ENCODE measurements at places on chromosomes 3 and 15.

- no peak for DNase-seq
Measured at GRCh38 chr15:79897380-79897678, 515 bp upstream of the MTHFS start.

- DNase-seq = no peak
Measured at GRCh38 chr15:31905054-31905453, 125.3 kb upstream of the CHRNA7 start.

GRCh38 chr3:48428088-48428571, 1.8 kb downstream of the PLXNB1 start:
- no peak for DNase-seq

DNA sequence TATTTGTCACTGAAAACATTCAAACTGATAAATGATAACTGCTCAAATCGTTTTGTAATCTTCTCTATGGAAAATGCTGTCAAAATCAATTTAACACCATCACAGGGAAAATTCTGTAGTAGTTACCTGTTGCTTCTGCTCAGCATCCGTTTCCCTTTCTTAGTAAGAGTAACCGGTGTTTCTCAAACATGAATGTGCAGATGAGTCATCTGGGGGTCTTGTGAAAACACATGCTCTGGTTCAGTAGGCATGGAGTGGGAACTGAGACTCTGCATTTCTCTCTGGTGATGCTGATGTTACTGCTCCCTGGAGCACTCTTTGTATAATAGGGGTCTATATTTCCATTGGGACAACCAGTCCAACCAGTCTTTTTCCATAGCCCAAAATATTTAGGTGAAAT, 145.1 kb downstream of the SEMA6D start:
- no peak for DNase-seq

- DNase-seq = no peak
Measured at GRCh38 chr3:153972862-153973261, 148.3 kb upstream of the ARHGEF26 start.

DNA sequence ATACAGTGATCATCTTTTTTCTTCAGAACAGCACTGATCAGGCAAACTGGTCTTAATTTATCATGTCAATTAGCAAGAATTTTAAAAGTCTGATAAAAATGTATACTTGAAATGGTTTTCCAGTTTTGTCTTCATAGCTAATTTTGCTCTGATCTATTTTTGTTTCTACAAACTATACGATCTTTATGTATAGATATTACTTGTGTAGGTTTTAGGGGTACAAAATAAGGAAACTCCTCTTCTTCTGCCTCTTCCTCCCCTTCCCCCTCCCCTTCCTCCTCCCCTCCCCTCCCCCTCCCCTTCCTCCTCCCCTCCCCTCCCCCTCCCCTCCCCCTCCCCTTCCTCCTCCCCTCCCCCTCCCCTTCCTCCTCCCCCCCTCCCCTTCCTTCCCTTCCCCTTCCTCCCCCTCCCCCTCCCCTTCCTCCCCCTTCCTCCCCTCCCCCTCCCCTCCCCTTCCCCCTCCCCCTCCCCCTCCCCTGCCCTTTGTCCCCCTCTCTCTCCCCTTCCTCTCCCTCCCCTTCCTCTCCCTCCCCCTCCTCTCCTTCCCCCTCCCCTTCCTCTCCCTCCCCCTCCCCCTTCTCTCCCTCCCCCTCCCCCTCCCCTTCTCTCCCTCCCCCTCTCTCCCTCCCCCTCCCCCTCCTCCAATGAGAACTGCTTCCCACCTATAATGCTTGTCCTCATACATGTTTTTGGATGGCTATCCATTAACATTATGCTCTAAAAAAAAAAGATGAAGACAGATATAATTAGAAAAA, 110.0 kb downstream of the PIK3R4 start:
- no peak for DNase-seq

DNA sequence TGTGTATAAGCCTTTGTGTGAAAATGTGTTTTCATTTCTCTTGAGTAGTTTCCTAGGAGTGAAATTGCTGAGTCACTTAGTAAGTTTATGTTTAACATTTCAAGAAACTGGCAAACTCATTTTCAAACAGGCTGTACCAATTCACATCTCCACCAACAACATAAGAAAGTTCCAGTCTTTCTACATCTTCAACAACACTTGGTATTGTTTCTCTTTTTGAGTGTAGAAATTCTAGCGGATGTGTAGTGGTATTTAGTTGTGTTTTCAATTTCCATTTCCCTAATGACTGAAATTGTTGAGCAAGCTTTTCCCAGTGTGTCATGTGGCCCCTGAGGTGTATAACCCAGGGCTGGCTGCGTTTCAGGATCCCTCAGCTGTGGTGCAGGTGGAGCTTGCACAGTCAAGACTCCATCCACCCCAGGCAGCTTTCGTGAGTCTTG, 258.5 kb downstream of the PDCD6IP start:
- DNase-seq = no peak

DNA sequence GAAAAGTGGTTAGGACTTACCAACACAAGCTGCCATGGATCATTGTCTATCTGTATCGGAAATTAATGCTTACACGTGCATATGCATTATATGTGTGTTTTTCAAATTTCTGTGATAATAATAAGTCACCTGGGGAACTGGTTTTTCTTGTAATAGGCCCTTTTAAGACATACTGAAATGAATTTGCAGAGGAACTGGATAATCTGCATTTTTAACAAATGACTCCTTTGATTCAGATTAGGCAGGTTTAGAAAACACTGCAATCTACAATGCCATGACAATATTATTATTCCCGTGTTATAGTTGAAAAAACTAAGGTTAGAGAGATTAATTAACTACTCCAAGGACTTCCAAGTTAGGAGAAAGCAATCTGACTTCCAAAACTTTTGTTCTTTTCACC, 23.4 kb downstream of the STRIT1 start:
- DNase-seq = no peak

- DNase-seq = peak; percentile 71
Measured at GRCh38 chr3:150703299-150703755, 393 bp downstream of the ERICH6 start.

GRCh38 chr3:66808891-66809594, 189.1 kb upstream of the KBTBD8 start:
- DNase-seq = no peak

DNA sequence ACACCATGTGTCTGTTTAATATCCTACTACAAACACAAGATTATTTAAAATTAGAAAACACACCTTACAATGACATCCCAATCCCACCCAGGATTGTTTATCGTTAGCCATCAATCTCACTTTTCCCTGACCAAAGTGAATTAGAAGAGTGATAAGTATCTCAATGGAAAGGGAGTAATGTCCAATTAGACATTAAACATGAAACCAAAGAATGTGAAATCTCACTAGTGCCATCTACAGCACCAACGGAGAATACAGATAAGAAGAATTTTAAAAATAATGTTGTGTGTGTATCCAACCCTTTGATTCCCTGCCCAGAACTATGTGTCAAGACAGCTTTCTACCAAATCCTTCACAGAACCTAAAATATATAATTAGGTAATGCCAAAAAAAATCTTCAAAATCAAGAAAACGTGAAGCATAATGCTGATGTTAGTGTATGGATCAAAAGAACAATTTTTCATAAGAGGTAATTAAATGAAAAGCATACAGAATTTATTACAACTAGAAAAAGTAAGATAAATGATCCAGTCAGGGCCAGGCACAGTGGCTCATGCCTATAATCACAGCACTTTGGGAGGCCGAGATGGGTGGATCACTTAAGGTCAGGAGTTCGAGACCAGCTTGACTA, 64.2 kb downstream of the SCAPER start:
- peak; percentile 20 for DNase-seq

- DNase-seq = no peak
Measured at GRCh38 chr15:46304321-46304720, 669.5 kb downstream of the SQOR start.

DNA sequence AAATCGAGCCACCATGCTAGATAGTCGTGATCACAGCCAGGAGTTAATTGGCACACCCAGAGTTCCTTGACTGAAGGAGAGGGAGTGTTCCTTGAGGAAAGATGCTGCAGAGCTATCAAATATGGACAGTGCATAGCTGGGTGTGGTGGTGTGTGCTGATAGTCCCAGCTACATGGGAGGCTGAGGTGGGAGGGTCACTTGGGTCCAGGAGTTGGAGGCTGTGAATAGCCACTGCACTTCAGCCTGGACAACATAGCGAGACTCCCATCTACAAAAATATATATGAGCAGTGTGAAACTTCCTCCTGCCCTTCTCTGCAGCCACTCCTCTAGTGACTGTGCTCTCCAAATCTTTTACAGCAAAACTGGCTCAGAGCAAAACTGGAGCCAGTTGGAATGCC, 10.0 kb upstream of the USP13 start:
- DNase-seq = no peak

DNA sequence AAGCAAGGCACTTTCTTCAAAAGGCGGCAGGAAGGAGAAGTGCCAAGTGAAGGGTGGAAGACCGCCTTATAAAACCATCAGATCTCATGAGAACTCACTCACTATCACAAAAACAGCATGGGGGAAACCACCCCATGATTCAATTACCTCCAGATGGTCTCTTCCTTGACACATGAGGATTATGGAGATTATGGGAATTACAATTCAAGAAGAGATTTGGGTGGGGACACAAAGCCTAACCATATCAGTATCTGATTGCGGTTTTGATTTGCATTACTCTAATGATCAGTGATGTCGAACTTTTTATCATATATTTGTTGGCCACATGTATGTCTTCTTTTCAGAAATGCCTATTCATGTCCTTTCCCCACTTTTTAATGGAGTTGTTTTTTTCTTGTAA, 549.3 kb upstream of the IL12A start:
- DNase-seq = no peak

- DNase-seq = peak; percentile 33
Measured at GRCh38 chr3:129282727-129283327, 4.2 kb downstream of the HMCES start.

DNA sequence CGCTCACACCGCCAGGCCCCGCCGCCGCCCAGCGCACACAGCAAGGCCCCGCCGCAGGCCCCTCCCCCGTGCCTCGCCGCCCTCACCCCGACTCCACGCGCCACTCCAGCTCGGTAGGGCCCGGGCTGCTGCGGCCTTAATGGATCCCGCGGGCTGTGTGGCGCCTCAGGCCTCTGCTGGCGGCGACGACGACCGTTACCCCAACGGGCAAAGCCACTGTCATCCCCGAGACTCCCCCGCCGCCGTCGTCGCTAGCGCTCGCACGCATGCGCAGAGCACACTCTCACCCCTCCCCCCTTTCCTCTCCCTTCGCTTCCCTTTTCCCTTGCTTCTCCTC, at the start of gene MSL2:
TSS of gene MSL2 (minus strand) at position 272 of the 337 bp plus-strand sequence. CDS start 1,222 bp downstream, outside the sequence.
- no peak for DNase-seq

DNA sequence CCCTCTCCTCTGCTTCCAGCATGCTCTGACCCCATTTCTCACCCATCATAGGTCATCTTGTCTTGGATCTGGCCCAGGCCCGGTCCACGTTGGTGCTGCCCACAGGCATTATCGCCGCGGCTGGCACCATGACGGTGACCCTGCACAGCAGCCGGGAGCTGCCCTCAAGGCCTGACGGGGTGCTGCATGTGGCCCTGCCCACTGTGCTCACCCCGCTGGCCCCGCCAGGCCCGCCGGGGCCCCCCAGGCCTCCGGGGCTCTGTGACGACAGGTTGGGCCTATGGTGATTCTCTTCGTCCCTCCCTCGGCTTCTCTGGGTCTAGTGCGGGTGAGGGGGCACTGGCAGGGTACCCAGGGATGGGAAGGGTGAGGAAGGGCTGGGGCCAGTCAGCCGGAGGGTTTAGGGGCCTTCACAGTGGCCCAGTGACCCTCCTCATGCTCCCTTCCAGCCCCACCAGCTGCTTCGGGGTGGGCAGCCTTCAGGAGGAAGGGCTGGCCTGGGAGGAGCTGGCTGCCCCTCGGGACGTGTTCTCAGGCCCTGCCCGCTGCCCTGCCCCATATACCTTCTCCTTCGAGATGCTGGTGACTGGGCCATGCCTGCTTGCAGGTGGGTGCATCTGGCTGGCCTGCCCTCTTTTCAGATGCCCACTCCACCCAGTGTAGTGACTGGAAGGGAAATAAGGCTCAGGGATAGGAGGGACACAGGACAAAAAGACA, 3.9 kb downstream of the VWA5B2 start:
- no peak for DNase-seq

- no peak for DNase-seq
Measured at GRCh38 chr3:23455775-23456174, 252.6 kb downstream of the UBE2E2 start.

- DNase-seq = no peak
Measured at GRCh38 chr15:77578641-77579372, 53.9 kb downstream of the LINGO1 start.

- DNase-seq = no peak
Measured at GRCh38 chr15:74445816-74446763, 12.3 kb upstream of the SEMA7A start.

GRCh38 chr15:40340038-40340739, 550 bp downstream of the CCDC9B start:
- DNase-seq = no peak

DNA sequence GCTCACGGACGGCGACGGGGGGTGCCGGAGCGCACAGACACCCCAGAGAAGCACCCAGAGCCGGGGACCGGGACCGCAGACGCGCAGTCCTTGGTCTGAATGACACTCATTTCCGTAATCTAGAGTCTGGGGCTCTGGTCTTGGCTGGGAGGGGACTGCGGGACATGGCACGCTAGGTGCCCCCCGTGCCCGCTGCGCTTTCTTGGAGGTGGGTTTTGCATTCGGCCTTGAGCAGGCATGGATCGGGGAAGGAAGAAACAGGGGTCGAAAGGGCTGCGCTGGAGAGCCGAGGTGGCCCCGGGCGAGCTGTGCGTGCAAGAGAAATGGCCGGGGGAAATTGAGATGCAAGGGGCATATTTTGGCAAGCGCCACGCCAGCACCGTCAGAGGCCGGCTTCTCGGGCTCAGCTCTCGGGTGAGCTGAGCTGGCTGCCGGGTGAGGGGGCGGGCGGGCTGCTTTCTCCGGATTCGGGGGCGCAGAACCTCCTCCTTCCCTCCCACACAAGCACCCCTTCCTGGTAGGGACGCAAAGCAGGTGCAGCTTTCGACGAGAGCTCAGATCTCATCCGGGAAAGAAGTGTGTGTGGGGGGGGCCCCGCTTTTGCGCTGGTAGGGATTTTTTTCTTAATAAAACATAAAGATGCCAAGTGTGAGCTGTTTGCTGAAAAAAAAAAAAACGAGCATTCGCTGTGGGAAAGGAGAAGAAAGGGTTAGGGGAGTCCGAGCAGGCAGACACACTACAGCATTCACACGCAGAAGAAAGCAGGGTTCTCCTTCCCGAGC, 963 bp upstream of the NTRK3 start:
- DNase-seq = no peak

DNA sequence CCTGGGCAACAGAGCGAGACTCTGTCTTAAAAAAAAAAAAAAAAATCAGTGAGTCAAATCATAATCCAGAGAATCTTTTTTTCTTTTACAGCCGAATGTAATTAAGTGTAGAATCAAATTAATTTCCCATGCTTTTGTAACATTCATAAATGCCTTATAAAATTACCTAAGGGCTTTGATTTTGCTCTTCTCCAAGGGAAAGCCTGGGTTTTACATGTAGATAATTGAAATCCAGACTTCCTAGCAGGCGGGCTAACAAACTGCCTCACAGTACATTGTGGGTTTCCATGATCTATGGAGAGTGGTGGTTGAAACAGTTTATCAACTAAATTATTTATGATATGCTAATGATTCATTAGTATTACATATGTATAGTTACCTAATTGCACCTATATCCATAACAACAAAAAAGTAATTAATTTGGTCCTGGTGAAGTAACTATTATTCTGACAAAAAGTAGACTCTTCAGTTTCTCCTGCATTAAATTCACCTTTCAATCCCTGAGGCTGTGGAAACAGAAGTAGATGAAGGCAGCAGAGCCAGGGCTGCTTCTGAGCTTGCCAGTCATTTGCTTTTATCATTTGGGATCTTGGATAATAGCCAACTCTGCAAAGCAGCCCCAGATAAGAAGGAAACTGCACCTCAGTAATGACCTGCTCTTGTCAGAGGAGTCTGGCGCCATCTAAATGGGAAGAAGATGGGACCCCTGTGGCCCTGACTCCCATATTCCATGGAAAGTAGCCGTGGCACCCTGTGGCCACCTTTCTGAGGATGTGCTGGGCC, 9.5 kb downstream of the CCR9 start:
- no peak for DNase-seq
